ENCODE measurements at places on chromosomes 1 and 21.
A peak's percentile ranks its signal among the peaks of the same experiment; 100 is the strongest.

DNA sequence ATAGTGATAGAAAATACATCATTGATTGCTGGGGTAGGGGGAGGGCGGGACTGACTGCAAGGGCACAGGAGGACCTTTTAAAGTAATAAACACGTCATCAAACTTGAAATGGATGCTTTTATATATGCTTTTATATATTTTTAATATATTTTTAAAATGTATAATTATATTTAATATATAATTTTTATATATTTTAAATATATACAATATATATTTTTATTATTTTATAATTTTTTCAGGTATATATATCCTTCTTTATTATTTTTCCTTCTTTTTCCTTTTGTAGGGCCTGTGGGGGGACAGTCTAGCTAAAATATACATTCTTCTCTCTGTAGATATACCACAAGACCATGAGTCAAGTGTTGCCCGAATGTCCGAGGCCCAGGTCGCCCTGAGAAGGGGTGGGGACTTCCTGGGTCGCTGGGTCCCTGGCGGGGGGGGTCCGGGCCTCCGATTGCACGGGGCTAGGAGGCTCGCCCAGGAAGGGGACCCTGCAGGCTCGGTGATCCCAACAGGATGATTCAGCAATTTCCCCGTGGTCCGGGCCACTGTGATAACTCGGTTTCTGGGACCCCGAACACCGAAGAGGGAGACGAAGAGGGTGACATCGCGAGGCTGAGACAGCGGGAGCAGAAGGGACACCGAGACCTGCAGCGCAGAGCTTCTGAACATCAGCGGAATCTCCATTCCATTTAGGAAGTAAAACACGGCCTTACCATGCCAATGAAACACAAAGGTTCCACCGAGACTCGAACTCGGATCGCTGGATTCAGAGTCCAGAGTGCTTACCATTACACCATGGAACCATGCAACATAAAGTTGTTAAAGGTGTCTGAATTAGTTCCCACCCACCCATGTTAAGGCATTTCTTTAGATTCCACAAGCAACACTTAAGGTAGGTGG lies 112.5 kb upstream of the NBPF11 start:
- no peak for DNase-seq

GRCh38 chr1:59096501-59096900 lies 200.4 kb upstream of the FGGY start:
- DNase-seq: no peak

DNA sequence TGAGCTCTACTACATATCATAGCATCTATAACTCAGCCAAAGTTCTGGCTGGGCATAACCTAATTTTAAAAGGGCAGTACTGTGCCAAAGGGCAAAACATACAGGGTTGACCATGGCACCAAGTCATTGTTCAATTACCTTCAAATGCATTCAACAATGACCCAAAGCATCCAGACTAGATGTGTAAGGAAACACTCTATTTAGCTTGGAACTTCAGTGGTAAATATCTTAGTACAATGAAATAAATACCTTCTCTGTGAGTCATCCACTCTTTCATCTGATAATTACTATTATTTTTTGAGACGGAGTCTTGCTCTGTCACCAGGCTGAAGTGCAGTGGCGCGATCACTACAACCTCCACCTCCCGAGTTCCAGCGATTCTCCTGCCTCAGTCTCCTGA lies 70.0 kb downstream of the NVL start:
- no peak for DNase-seq

GRCh38 chr1:30447080-30447479 lies 276.3 kb downstream of the MATN1 start:
- no peak for DNase-seq

DNA sequence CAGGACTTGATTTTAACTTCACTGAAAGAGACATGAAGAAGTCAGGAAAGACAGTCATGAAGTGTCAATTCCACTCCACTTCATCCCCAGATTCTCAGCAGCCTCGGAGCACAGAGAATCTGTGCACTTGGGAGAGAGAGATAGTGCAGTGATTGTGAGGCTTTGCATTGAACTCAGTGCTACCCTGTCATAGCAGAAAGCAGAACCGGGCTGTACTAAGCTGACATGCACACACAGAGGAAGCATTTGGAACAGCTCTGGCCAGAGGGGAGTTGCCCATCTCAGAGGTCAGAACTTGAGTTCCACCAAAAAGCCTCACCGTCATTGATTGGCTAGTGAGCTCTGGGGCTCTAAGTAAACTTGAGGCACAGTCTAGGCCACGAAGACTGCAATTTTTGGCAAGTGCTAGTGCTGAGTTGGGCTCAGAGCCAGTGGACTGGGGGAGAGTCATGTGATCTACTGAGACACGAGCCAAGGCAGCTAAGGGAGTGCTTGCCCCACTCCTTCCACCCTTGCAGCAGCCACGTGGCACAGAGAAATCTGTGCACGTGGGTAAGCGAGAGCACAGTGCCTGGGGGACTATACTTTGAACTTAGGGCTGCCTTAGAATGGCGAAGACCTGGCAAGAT lies 810.2 kb upstream of the ADAMTS5 start:
- no peak for DNase-seq

GRCh38 chr1:154744352-154745035 lies 125.6 kb downstream of the KCNN3 start:
- DNase-seq: no peak

DNA sequence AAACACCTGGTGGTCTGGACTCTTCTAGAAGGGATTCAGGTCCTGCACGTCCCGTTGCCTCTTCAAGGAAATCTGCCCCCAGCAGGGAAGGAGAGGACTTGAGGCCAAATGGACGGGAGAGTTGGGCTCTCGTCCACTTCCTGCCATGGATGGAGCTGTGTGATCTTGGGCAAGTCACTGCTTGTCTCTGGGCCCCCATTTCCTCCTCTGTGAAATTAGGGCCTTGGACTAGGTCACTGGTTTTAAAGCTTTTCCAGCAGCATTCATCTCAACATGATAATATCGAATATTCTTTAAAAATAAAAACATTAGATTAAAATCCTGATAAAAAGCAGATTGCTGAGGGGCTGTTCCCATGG lies 26.9 kb downstream of the LHX4 start:
- DNase-seq: no peak

GRCh38 chr21:36422279-36423098 lies 37.3 kb downstream of the CHAF1B start:
- peak; percentile 62 for DNase-seq

DNA sequence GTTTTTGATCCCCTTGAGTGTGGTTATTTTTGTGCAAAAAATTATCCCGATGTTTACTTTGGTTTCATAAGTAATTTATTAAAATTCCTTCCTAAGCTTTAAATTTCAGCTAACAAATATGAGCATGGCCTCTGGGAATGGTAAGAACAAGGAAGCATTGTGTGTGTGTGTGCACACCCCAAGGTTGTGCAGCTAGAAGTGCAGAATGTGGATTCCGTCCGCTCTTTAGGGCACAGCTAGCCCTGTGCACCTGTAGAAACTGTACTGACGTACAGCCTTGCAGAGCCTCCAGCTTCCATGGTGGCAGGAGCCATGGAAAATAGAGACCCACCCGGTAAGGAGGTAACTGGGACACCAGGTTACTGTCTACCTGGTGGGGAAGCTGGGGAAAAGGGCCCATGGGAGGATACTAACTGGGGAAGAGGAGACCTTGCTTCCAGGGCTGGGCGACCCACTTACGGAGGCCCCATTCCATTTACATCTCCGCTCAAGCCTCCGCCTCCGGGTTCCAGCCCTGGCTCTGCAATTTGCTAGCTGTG lies 54.7 kb downstream of the B3GALT5 start:
- DNase-seq: no peak

DNA sequence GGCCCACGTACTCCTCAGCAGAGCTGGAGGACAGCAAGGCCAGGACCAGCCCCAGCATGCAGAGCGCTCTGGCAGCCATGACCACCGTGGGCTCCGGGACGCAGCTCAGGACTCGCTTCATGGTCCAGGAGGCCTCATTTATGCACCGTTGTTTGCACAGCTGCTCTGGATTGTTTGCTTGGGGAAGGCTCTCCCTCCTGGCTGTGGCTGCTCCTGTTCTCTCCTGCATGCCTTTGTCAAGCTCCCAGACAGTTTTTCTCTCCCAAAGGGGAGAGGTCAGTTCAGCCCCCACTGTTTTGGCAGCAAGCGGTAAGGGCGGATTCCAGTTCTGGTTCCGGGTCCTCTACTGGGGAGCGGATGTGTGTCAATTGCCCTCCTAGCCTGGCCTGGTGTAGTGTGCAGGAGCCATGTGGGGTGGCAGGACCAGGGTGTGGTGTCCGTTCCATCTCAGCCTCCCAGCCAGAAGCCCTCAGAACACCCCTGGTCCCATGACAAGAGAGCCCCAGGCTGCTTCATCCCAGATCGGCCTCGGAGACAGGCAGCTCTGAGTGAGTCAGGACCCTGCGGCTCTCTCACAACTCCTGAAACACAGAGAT lies at the start of gene TFF3:
Gene TFF3 (minus strand): TSS at position 114 of the 596 bp plus-strand sequence. CDS start 35 bp downstream, at position 79.
- DNase-seq: no peak

- DNase-seq: no peak
These were observed at the start of gene PAX7 for GRCh38 chr1:18630511-18631495. TSS of gene PAX7 (plus strand) at chr1:18630846. CDS start at chr1:18631604, 758 bp downstream.

GRCh38 chr21:34360488-34361241 lies 3.1 kb upstream of the KCNE2 start:
- DNase-seq: no peak

DNA sequence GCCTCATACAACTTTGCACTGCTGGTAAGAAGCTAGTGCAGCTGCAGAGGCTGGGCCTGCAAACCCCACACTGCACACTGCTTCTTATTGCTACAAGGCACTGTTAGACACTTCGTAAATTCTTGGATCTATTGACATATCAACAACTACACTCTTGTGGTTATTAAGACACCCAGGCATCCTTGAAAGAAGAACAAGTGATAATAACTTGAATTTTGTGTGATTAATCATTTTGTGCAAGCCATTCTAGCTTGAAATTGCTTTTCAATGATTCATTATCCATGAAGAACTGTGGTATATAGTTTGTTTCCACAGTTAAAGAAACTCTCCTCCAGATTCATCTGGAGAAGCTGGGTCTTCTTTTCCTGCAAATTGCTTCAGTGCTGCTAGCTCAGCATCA lies 33.7 kb upstream of the IFI44L start:
- DNase-seq: no peak

DNA sequence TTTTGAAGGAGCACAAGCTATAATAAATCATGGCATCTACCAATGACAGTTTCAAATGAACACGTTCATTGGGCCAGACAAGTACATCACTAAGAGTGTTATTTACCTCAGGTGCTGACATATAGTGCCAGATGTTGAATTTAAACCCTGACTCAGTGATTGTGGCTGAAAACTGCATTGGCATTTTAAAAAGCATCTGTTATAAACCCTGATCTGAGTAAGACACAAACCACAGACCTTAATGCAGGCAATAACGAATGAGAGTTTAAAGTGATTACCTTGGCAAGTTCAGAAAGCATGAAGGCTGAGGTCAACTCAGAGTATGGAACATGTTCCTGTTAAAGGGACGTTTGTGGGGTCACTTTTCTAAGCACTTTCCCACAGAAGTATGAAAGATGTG lies 865.1 kb upstream of the TMPRSS15 start:
- no peak for DNase-seq

- no peak for DNase-seq
These were observed 1.6 kb downstream of the KDM1A start for GRCh38 chr1:23020706-23021405.

DNA sequence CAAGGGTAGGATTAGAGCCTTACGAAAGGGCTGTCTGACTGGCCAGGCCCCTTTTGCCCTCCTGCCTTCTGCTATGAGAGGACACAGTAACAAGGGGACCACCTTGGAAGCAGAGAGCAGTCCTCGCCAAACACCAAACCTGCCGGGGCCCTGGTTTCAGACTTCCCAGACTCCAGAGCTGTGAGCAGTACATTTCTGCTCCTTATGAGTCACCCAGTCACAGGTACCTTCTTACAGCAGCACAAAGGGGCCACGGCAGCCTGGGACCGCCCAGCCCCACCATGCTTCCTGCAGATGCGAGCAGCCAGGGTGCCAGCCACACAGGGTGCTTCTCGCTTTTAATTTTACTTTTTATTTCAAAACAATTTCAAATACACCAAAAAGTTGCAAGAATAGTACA lies 17.2 kb upstream of the POFUT2 start:
- DNase-seq: no peak

DNA sequence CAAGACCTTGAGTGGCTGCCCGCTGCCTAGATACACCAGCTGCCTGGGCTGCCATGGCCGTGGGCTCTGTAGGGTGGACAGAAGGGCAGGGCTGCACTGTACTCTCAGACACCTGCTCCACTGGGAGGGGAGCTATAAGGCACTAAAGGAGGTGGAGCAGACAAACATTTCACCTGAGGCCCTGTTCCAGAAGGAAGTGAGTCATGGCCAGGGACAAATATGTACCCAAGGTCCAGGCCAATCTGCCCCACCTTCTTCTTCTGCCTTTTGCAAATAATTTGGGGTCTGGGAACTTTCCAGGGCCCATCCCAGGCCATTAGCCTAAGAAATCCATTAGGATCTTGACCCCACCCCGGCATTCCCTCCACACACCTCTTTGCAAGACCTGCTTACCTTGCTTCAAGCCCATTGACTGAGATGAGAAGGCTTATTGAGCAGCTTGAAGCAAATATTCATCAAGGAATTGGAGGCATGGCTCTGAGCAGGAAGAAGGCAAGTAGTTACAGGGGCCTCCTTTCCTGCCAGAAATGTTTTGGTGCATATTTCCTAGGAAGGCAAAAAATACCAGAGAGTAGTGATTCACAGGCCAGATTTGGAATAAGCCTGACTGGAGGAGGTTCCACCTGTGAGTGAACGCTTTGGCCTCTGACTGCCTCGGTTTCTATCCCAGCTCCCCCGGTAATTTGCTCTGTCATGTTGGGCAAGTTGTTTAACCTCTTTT lies at the start of gene CAPN8:
Gene CAPN8 (minus strand): TSS at position 110 of the 721 bp plus-strand sequence. CDS start 55 bp downstream, at position 55.
- DNase-seq: no peak

GRCh38 chr1:228445490-228445842 lies 28.8 kb upstream of the TRIM17 start:
- no peak for DNase-seq

DNA sequence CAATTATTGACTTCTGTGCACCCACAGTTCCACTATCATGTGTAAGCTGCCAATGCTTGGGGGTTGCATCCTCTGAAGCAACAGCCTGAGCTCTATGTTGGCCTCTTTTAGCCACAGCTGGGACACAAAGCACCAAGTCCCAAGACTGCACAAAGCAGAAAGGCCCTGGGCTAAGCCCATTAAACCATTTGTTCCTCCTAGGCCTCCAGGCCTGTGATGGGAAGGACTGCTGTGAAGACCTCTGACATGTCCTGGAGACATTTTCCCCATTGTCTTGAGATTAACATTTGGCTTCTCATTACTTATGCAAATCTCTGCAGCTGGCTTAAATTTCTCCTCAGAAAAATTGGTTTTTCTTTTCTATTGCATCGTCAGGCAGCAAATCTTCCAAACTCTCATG lies 123.7 kb upstream of the DEPDC1 start:
- DNase-seq: no peak

- DNase-seq: no peak
These were observed 35.5 kb downstream of the HUNK start for GRCh38 chr21:31908106-31909031.

All from tibial artery (tissue), 4 donors.